ENCODE measurements at places on chromosomes 5 and 9. TPM values are rescaled to one million over a fixed set of nuclear protein-coding genes. Genes with fewer than 3 reads are reported as not detected.

- no peaks in the 10 kb centered on the region for H3K27me3 ChIP-seq
- no peak overlapping the region for H3K4me3 ChIP-seq
- DNase-seq: peak; percentile 48
- H3K27ac ChIP-seq: no peak overlapping the region
- H3K4me1 ChIP-seq: peaks cover 33% of the 10 kb centered on the region
- H3K36me3 ChIP-seq: no peaks in the 10 kb centered on the region
Observed at GRCh38 chr5:158174918-158175851, 316.2 kb upstream of the CLINT1 start.

DNA sequence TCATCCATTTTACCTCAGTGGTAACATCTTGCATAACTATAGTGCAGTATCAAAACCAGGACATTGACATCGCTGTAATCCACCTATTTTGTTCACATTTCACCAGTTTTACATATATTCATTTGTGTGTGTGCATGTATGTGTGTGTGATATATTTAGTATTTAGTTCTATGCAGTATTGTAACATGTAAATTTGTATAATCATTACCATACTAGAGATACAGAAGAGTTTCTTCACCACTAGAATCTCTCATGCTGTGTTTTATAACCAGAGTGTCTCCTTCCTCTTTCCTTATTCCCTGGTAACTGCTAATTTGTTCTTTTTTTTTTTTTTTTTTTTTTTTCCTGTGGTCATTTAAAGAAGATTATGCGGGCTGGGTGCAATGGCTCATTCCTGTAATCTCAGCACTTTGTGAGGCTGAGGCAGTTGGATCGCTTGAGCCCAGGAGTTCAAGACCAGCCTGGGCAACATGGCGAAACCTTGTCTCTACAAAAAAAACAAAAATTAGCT is 11.0 kb downstream of the RASA1 start:
- peaks cover 53% of the 10 kb centered on the region for H3K4me1 ChIP-seq
- no peak for DNase-seq
- no peaks in the 10 kb centered on the region for H3K27me3 ChIP-seq
- H3K27ac ChIP-seq: no peak overlapping the region
- H3K36me3 ChIP-seq: peaks cover 34% of the 10 kb centered on the region
- no peak overlapping the region for H3K4me3 ChIP-seq

DNA sequence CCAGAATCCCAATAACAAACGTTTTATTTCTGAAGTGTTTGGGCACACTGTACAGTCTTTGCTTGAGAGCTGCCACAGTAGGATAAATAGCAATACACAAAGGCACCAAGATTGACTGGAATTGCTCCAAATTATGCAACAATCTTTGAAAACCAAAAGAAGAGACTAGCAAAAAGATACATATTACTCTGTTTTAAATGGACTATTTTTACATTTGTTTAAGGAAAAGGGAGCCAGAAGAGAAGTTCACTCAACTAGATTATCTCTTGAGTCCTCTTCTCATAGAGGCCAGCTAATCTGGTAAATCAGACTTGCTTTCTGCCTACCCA is 385.0 kb upstream of the SLC30A5 start:
- peaks cover 57% of the 10 kb centered on the region for H3K4me1 ChIP-seq
- DNase-seq: no peak
- no peak overlapping the region for H3K4me3 ChIP-seq
- H3K27me3 ChIP-seq: no peaks in the 10 kb centered on the region

GRCh38 chr5:116382032-116382873 is 192.4 kb downstream of the SEMA6A start:
- DNase-seq: no peak
- no peaks in the 10 kb centered on the region for H3K4me1 ChIP-seq
- no peaks in the 10 kb centered on the region for H3K27me3 ChIP-seq
- no peak overlapping the region for H3K27ac ChIP-seq
- peaks cover 28% of the 10 kb centered on the region for H3K36me3 ChIP-seq
- H3K4me3 ChIP-seq: no peak overlapping the region

GRCh38 chr5:54803471-54804011 is 181.9 kb downstream of the ESM1 start:
- H3K27ac ChIP-seq: no peak overlapping the region
- no peak overlapping the region for H3K4me3 ChIP-seq
- peaks cover 31% of the 10 kb centered on the region for H3K4me1 ChIP-seq
- no peak for DNase-seq

GRCh38 chr5:26024774-26025173 is 1013.6 kb downstream of the CDH9 start:
- H3K27me3 ChIP-seq: no peaks in the 10 kb centered on the region
- DNase-seq: no peak
- H3K36me3 ChIP-seq: no peaks in the 10 kb centered on the region
- H3K4me1 ChIP-seq: no peaks in the 10 kb centered on the region
- H3K4me3 ChIP-seq: no peak overlapping the region
- no peak overlapping the region for H3K27ac ChIP-seq

DNA sequence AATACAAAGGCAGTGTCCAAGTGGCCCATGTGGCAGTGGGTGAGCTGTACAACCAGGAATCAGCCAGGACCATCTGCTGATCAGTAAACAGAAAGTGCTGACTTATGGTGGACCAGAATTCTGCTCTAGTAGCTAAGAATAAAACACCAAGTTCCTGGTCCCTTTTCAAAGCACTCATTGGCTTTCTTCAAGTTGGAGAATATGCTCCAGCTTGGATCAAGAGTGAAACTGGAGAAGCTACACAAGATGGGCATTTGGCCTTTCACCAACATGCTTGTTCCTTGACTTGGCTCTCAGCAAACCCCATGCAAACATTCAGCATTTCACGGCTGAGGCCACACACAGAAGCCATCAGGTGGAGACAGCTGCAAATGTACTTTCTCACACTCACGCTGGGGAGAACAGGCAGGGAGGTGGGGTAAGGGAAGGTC is 32.1 kb downstream of the MARCHF3 start:
- no peak for DNase-seq
- peak overlapping the region; percentile 4 for H3K4me3 ChIP-seq
- no peaks in the 10 kb centered on the region for H3K27me3 ChIP-seq
- H3K36me3 ChIP-seq: peaks cover 8% of the 10 kb centered on the region
- H3K4me1 ChIP-seq: peaks cover 72% of the 10 kb centered on the region

- H3K27me3 ChIP-seq: no peaks in the 10 kb centered on the region
- H3K36me3 ChIP-seq: peaks cover 2% of the 10 kb centered on the region
- H3K4me3 ChIP-seq: peak overlapping the region; percentile 33
- peak overlapping the region; percentile 26 for H3K27ac ChIP-seq
- DNase-seq: peak; percentile 23
Observed at GRCh38 chr5:72818866-72819534, 2.5 kb downstream of the TNPO1 start.

DNA sequence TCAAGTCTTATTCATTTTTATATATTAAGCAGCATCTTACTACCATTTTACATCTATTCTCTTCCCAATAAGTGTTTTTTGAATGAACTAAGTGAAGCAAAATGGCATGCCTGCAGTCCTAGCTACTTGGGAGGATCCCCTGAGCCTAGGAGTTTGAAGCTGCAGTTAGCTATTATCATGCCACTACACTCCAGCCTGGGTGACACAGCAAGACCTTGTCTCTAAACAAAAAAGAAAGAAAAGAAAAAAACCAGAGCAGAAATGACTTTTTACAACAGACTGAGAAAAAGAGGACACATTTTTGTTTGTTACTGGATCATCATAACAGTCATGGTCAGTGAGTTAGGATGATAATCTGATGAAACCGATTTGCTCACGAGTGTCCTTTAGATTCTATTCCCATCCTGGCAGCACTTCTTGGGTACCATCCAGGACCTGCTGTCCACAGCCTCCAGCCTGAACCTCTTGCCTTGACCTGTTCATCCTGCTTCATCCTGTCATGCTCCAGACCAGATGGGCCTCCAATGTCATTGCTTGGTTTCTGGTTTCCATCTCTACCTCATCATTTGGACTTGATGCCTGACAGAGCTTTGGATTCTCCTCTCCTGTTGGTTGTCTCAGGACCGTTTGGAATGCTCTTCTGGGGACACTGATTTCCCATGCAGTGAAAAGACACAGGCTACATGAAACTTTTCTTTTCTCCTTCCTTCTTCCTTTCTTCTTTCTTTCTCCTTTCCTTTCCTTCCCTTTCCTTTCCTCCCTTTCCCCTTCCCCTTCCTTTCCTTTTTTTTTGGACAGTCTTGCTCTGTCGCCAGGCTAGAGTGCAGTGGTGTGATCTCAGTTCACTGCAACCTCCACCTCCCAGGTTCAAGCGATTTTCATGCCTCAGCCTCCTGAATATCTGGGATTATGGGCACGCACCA is 50.1 kb upstream of the GLRX start:
- H3K27ac ChIP-seq: no peak overlapping the region
- H3K4me3 ChIP-seq: no peak overlapping the region
- H3K36me3 ChIP-seq: no peaks in the 10 kb centered on the region
- no peaks in the 10 kb centered on the region for H3K27me3 ChIP-seq
- no peak for DNase-seq
- peaks cover 27% of the 10 kb centered on the region for H3K4me1 ChIP-seq

GRCh38 chr5:19615661-19616060 is 372.3 kb downstream of the CDH18 start:
- no peak for DNase-seq
- H3K27me3 ChIP-seq: no peaks in the 10 kb centered on the region
- H3K27ac ChIP-seq: no peak overlapping the region
- H3K36me3 ChIP-seq: no peaks in the 10 kb centered on the region
- H3K4me3 ChIP-seq: no peak overlapping the region

DNA sequence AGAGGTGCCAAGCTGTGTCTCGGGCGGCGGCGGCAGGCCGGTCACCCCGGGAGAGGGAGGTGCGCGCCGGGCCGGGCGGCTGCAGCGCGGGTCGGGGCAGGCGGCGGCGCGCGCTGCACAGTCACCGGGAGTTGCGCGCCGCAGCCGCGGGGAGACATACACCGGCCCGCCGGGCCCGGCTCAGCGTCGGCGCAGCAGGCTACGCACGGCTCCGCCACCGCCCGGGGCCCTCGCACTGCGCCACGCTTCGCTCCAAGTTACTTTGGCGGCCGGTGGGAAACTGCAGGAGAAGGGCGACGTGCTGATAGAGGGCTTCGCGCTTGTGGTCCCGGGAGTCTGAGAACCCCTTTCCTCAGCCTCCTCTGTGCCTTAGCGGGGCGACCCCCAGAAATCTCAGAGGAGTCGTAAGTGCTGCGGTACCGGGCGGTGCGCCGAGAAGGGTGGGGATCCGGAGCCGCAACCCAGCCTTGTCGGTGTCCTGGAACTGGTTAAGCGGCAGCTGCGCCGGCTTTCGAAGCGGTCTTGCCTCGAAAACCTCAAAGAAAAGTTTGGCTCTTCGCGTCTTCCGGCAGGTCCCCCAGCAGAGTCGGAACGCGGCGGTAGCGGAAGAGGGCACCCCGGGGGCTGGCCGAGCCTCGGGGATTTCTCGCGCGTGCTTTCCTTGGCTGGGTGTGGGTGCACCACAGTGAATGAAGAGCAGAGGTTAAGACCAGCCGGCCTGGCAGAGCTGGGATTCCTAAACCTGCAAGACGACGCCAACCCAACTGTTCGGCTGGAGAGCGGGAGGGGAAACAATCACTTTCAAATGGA is at the start of gene EFNA5:
Gene EFNA5 (minus strand): TSS at position 6 of the 810 bp plus-strand sequence.
- H3K4me3 ChIP-seq: peak within 1 kb of the TSS; percentile 80
- H3K27me3 ChIP-seq: peaks cover 58% of the 10 kb centered on the region
- H3K36me3 ChIP-seq: no peaks in the 10 kb centered on the region
- H3K27ac ChIP-seq: no peak within 1 kb of the TSS

GRCh38 chr5:157561110-157561509 is 14.5 kb downstream of the ADAM19 start:
- DNase-seq: no peak
- no peak overlapping the region for H3K4me3 ChIP-seq
- H3K36me3 ChIP-seq: peaks cover 90% of the 10 kb centered on the region
- H3K27me3 ChIP-seq: no peaks in the 10 kb centered on the region

DNA sequence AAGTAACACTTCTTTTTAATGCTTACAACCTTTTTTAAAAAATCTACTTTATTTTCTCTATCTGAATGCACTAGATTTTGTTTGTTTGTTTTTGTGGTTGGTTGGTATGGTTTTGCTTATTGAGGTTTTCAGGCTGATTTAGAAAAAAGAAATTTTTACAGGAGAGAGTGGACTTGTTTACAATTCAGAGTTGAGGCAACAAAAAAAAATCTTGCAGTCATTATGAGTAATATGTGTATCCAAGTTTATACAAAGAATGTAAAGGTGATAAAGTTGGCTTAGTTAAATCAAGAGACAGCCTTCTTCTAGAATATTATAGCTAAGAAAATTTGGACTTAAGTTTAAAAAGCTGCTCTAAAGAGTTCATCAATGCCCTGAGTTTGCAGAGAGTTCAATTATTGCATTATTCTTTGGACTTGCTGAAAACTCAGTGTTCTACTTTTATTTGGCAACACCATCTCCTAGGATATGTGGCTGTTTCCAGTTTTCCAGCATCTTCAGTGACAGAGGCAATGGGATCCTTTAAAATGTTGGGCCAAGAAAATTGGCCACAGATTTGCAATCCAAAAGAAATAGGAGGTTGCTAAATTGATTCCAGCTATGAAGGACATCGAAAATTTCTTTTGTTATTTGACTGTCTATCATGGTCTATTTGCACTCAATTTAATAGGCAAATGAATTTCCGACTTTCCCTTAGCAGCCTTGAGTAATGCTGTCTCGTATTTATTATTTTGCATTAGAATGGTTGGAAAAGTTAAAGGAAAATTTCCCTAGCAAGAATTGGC is 10.7 kb downstream of the STK32A start:
- no peak for DNase-seq
- H3K27me3 ChIP-seq: no peaks in the 10 kb centered on the region
- no peak overlapping the region for H3K4me3 ChIP-seq
- H3K27ac ChIP-seq: no peak overlapping the region
- no peaks in the 10 kb centered on the region for H3K36me3 ChIP-seq

DNA sequence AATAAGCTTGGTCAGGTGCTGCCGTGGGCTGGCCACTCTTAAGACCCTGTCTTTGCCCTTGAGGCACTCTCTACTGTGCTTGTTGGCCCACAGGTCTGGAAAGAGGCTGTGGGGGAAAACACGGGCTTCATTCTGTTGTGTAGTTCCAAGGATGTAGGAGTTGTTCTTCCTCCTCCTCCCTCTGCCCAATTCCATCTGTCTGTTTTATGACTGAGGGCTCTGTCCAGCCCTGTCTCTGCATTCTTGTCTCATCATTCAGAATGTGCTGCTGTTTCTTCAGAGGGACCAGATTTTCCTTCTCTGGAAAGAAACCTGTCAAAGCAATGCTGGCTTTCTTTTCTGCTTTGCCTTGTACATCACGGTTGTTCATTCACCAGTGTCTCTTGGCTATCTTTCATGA is 84.1 kb downstream of the MAP1B start:
- no peaks in the 10 kb centered on the region for H3K36me3 ChIP-seq
- peaks cover 20% of the 10 kb centered on the region for H3K4me1 ChIP-seq
- no peak for DNase-seq
- H3K4me3 ChIP-seq: no peak overlapping the region

DNA sequence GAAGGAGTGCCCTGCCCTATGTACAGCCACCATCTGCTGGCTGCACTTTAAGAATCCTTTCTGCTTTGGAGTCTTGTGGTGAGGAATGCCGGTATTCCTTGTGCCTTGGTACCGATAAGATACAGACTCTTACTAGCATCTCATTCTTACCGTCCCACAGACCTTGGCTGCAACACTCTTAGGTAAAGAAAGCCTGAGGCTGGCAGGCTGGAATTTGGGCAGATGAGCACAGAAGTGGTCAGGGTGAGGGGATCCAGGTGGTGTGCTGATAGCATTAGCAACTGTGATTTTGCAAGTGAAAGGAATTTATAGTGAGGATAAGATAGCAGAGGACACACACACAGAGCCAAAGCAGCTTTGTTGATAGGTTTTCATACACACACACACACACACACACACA is 198.1 kb downstream of the ENC1 start:
- H3K36me3 ChIP-seq: no peaks in the 10 kb centered on the region
- no peak overlapping the region for H3K27ac ChIP-seq
- H3K4me3 ChIP-seq: no peak overlapping the region
- DNase-seq: no peak
- H3K4me1 ChIP-seq: no peaks in the 10 kb centered on the region
- H3K27me3 ChIP-seq: peaks cover 8% of the 10 kb centered on the region

Gene HNRNPH1
- total RNA-seq: 1,210 TPM

Gene CBY3
- total RNA-seq: not detected

Gene IRF1
- total RNA-seq: 126 TPM

Gene SPINK4
- not detected for total RNA-seq

Gene IFNA21
- not detected for total RNA-seq

Gene SLC1A3
- 0.44 TPM for total RNA-seq
